ENCODE measurements at places on chromosomes 3 and 15.

DNA sequence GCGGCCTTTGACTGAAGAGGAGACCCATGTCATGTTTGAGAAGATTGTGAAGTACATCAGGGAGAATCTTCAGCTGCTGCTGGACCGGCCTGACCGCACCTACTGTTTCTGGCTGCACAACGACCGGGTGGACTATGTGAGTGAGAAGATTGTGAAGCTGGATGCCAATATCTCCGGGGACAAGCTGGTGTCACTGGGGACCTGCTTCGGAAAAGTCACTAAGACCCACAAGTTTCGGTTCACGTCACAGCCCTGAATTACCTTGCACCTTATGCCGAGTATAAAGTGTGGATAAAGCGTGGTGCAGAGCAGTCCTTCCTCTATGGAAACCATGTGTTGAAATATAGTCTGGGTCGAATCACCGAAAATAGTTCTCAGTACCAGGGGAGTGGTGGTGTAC, 16.0 kb upstream of the DNAJC13 start:
- no peak for DNase-seq

- DNase-seq: no peak
These were observed 161.6 kb upstream of the PDZRN3 start for GRCh38 chr3:73786321-73786807.

GRCh38 chr3:124572851-124573405, 157.3 kb upstream of the UMPS start:
- DNase-seq: no peak

- no peak for DNase-seq
These were observed 175.4 kb downstream of the MBNL1 start for GRCh38 chr3:152444029-152444641.

GRCh38 chr3:171936191-171936841, 93.2 kb downstream of the TMEM212 start:
- DNase-seq: no peak

GRCh38 chr15:59622289-59622688, 10.7 kb downstream of the GCNT3 start:
- no peak for DNase-seq

- no peak for DNase-seq
These were observed 152.3 kb downstream of the IGF1R start for GRCh38 chr15:98800437-98801233.

DNA sequence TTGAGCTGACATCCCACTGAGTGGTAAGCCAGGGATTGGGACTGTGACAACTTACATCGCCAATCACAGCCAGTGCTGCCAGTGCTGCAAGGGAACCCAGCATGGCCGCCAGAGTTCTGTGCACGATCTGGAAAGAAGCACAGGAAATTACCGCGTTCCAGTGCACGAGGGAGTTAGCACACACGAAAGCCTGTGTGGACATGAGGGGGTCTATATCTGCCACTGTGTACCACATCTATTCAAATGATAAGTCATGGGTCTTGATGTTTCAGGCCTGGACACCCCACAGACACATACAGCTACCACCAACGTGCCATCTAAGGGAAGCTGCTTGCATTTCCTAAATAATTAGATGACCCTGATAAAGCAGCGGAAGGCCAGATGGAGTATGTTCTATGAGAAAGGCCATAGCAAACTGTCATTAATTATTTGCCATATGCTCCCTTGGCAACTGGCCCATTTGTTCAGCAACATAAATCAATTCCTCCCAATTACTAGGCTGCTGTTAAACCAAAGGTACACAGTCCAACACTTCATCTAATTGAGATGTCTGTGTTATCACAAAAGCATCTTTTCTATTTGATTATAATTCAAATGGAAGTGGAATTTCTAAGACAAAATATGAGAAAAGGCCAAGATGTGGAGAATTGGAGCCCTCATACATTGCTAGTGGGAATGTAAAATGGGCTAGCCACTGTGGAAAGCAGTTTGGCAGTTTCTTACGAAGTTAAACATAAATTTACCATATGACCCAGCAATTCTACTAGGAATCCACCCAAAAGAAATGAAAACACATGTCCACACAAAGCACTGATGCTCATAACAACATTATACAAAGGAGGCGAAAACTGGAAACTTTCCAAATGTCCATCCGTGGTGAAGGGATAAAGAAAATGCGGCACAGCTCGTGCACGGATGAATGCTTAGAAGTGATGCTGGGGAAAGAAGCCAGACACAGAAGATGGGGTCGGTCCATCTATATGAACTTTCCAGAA, 108.3 kb downstream of the OCA2 start:
- no peak for DNase-seq

DNA sequence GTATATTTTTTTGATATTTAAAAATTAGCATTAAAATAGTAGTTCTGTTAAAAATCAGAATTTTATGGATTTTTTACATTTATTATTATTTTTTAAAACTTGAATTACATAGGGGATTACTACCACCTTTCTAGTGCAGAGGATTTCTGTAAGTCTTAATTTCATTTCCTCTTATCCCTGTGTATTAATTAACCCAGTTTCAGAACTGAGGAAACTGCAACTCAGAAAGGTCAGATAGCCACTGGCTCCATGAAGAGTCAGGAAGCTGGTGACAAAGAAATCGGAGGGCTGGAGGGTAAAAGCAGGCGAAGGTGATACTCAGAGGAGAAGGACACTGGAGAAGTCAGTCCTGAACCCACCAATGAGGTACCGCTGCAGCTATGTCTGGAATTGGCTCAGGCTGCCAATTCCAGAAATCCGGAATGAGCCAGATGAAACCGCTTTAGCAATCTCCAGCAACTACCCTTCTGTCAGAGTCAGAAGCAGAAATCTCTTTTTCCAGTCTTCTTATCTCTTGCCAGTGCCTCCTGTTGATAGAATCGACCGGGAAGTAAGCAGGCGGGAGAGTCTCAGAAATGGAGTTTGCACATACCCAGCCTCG, 308.5 kb downstream of the SV2B start:
- no peak for DNase-seq
